ENCODE measurements at places on chromosomes 4 and X. TPM values are rescaled to one million over a fixed set of nuclear protein-coding genes. Genes with fewer than 3 reads are reported as not detected.
A peak's percentile ranks its signal among the peaks of the same experiment; 100 is the strongest.

- DNase-seq: no peak
Measured at GRCh38 chr4:7657545-7658297, 223.0 kb upstream of the PSAPL1 start.

- DNase-seq: no peak
Measured at GRCh38 chrX:154819771-154820341, 14.6 kb upstream of the MPP1 start.

- DNase-seq: no peak
Measured at GRCh38 chr4:13794819-13795565, 167.5 kb upstream of the BOD1L1 start.

DNA sequence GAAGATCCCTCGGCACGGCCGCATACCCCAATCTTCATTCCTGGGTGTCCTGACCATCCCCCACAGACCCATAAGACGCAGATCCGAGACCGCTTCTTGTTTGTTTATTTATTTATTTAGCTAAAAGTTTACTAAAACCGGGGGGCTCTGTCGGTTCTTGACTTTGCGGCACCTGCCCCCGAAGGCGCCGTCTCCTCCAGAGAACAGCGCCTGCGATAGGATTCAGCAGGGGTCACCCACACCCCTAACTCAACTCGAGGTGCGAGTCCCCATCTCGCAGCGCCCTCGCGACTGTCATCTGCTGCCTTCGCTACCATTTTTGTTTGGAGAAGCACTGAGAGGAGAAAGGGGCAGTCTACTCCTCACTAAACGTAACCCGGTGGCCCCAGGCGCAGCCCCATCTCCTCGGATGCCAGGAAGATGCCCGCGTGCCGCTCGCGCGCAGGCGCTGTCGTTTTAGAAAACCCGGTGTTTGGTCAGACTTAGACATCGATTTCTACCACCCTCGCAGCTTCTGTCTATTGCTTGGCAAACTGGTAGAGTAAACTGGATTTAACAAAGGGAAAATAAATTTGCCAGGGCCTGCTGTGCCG is 18.9 kb upstream of the GPR101 start:
- DNase-seq: peak; percentile 51

GRCh38 chr4:146237092-146237491 is 22.8 kb downstream of the REELD1 start:
- no peak for DNase-seq

DNA sequence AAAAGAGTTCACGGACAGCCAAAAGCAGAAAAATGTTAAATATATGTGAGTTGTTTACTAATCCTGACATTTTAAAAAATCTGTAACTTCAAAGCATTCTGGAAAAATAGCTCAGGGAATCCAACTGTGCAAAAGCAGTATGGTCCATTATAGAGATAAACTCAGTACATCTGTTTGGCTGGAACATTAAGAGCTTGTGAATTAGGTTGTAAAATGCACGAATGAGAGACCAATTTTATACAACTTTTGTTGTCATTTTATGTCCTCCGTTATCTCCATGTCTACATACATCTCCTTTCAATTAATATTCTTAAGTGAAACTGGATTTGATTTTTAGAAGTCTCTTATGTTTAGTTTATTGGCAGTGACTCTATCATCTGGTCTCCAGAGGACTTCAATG is 367.0 kb upstream of the ATOH1 start:
- no peak for DNase-seq

DNA sequence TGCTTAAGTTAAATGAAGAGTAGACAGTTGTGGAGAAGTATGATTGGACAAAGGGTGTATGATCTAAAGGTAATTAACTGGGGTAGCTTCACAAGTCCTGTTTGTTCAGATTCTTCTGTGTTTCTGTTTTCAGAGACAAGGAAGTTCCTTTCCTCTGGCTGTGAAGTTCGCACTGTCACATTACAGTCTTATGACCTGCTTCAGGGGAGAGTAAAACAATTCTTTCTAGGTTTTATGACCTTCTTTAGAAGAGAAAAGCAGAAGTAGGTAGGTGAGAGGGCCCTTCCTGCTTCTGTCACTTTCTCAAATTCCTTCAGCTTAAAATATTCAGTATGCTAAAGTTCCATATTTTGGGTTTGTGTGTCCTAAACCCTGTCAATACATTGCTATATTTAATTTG is 211.9 kb downstream of the SOX3 start:
- no peak for DNase-seq

GRCh38 chr4:48499551-48500066 is 9.6 kb downstream of the ZAR1 start:
- no peak for DNase-seq

Gene HTRA3
- not detected for total RNA-seq

Gene TMEM150C
- total RNA-seq: not detected

Gene PAGE2
- total RNA-seq: not detected

Gene SPP1
- total RNA-seq: not detected

Gene AADAT
- total RNA-seq: not detected

Gene SLC34A2
- total RNA-seq: not detected

Gene IL13RA1
- 1.5 TPM for total RNA-seq

Gene PAGE4
- total RNA-seq: not detected

All from activated CD4-positive, alpha-beta memory T cell treated with anti-CD3 and anti-CD28 coated beads for 36 hours (primary cell).